ENCODE measurements at places on chromosomes 7 and 10.

DNA sequence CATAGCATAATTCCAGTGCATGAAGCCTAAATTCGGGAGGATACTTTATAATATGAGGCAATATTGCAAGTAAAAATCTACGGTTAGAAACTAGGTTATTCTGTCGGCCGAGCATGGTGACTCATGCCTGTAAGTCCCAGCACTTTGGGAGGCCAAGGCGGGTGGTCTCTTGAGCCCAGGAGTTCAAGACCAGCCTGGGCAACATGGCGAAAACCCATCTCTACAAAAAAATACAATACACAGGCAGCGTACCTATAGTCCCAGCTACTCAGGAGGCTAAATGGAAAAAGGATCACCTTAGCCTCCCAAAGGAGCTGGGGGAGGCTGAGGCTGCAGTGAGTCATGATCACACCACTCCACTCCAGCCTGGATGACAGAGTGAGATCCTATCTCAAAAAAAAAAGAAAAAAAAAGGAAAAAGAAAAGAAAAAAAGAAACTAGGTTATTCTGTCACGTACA lies 14.2 kb downstream of the SKAP2 start:
- no peak for DNase-seq

- DNase-seq, result no peak
Observed at GRCh38 chr7:776992-777727, 50.1 kb upstream of the PRKAR1B start.

GRCh38 chr7:2146676-2147472 lies 85.9 kb downstream of the MAD1L1 start:
- no peak for DNase-seq

GRCh38 chr7:66641526-66641871 lies 12.8 kb downstream of the KCTD7 start:
- DNase-seq, result no peak

DNA sequence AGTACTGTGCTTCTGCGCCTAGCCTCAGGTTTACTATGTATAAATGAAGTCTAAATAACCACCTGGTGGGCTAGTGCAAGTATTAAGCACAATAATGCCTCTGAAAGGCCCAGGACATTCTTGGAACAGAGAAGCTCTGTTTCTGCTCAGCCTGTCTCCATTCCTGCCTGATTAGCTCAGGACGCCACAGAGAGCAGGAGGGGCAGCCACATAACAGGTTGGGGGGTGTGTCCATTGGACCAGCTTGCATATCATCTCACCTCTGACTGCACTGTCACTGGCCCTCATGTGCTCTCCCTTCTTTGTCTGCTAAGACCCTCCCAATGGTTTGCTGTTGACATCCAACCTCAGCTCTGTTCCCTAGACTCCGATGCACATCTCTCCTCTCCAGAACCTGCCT lies 52.8 kb upstream of the IKZF1 start:
- DNase-seq, result no peak

GRCh38 chr7:4460597-4460996 lies 221.5 kb upstream of the FOXK1 start:
- DNase-seq, result no peak

- no peak for DNase-seq
Observed at GRCh38 chr10:104517946-104518345, 123.1 kb upstream of the SORCS3 start.
